ENCODE measurements at places on chromosomes 12 and 14. TPM values are rescaled to one million over a fixed set of nuclear protein-coding genes. Genes with fewer than 3 reads are reported as not detected.

Gene EID3
- total RNA-seq = 18.7 TPM

Gene RTN1
- 6.9 TPM for total RNA-seq

Gene TAS2R50
- 3.0 TPM for total RNA-seq

Gene LIN52
- total RNA-seq = 9.8 TPM

- no peak for ATAC-seq
Measured at GRCh38 chr12:81942594-81942993, 183.4 kb upstream of the PPFIA2 start.

- no peak for ATAC-seq
Measured at GRCh38 chr14:44494137-44494536, 12.9 kb downstream of the FSCB start.

DNA sequence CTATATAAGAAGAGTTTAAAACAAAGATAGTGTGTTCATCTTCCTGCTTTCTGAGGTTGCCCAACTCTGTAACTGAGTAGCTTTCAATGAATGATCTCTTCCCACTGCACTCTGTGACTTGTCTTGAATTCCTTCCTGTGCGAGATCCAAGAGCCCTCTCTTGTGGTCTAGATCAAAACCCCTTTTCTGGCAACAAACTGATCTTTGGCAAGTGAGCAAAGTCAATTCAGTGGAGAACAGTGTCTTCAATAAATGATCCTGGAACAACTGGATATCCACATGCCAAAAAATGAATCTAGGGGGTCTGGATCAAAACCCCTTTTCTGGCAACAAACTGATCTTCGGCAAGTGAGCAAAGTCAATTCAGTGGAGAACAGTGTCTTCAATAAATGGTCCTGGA lies 8.5 kb downstream of the CFAP54 start:
- no peak for ATAC-seq

DNA sequence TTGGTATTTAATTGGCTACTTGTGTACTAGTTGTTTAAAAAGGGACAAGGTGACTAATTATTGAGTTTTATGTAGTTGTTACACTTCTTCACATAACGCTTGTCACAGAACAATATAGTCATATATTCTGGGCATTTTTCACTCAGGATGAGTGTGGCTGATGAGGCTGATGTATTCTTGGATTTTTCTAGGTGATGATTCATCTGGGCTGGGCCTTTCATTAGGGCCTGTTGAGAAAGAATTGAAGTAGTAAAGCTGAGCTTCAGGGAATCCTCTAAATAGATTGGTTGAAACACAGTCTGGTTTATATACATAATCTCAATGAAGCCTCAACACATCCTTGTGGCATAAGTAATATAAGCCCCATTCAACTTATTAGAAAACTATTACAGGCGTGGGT lies 445.7 kb downstream of the DAD1 start:
- no peak for ATAC-seq

GRCh38 chr14:104130974-104131651 lies 7.3 kb upstream of the KIF26A start:
- ATAC-seq = no peak

Measured in gastroesophageal sphincter (tissue), 4 donors.